ENCODE measurements at places on chromosomes 13 and 19. TPM values are rescaled to one million over a fixed set of nuclear protein-coding genes. Genes with fewer than 3 reads are reported as not detected.

Gene CCNA1
- 0.54 TPM for total RNA-seq

Gene PDE4C
- 0.47 TPM for total RNA-seq

Gene ZNF616
- total RNA-seq: 0.52 TPM

Gene A1BG
- total RNA-seq: 14.3 TPM

Gene UBE2S
- total RNA-seq: 443 TPM

Gene AXL
- total RNA-seq: 107 TPM

Gene FAM216B
- total RNA-seq: not detected

Gene ZNF30
- 5.4 TPM for total RNA-seq

Gene GET3
- 100 TPM for total RNA-seq

Gene ZNF844
- not detected for total RNA-seq

Gene APOE
- total RNA-seq: 13.6 TPM

Gene NECTIN2
- 79.6 TPM for total RNA-seq

Gene FCAR
- not detected for total RNA-seq

Gene PTPRH
- total RNA-seq: 5.0 TPM

Gene ZNF283
- 5.5 TPM for total RNA-seq
